ENCODE measurements at places on chromosomes 11 and 22. TPM values are rescaled to one million over a fixed set of nuclear protein-coding genes. Genes with fewer than 3 reads are reported as not detected.

The APOL4 gene
- 6.3 TPM for total RNA-seq

The RBM4B gene
- 40.8 TPM for total RNA-seq

The SREBF2 gene
- total RNA-seq = 57.2 TPM

The SCUBE2 gene
- total RNA-seq = 13.6 TPM

The KIRREL3 gene
- 6.1 TPM for total RNA-seq

The TBCEL gene
- total RNA-seq = 45.1 TPM

The SEPTIN3 gene
- total RNA-seq = 1.5 TPM

The CD3G gene
- total RNA-seq = 0.47 TPM

The CNIH2 gene
- 1.6 TPM for total RNA-seq

The MS4A4E gene
- total RNA-seq = 1.3 TPM

The OAF gene
- 38.0 TPM for total RNA-seq

The DGCR6 gene
- 6.4 TPM for total RNA-seq

The ABCC8 gene
- 4.5 TPM for total RNA-seq

The MMP11 gene
- total RNA-seq = 36.6 TPM

The MMP13 gene
- not detected for total RNA-seq

The GGTLC3 gene
- 0.29 TPM for total RNA-seq

The IL10RA gene
- 12.3 TPM for total RNA-seq

The CCDC89 gene
- total RNA-seq = 3.7 TPM

The APOL5 gene
- total RNA-seq = 0.18 TPM

The DDX25 gene
- 2.2 TPM for total RNA-seq

The HBD gene
- 1.3 TPM for total RNA-seq

The GRAP2 gene
- total RNA-seq = 2.5 TPM

The C11orf54 gene
- 67.7 TPM for total RNA-seq

The MFNG gene
- total RNA-seq = 9.6 TPM

The HTR3A gene
- total RNA-seq = 0.18 TPM

The C22orf31 gene
- 0.64 TPM for total RNA-seq

The P2RX3 gene
- total RNA-seq = 2.0 TPM

The PHLDA2 gene
- 6.2 TPM for total RNA-seq

The BLID gene
- 2.0 TPM for total RNA-seq

The BTG4 gene
- not detected for total RNA-seq

The CARD10 gene
- total RNA-seq = 18.7 TPM

The MAP4K2 gene
- 23.6 TPM for total RNA-seq

The OR52N5 gene
- total RNA-seq = not detected

The ETS1 gene
- total RNA-seq = 69.5 TPM

The ANKK1 gene
- total RNA-seq = 0.47 TPM

The OR51L1 gene
- not detected for total RNA-seq

The CCDC73 gene
- 0.06 TPM for total RNA-seq

The CTTN gene
- total RNA-seq = 185 TPM

The GAL3ST1 gene
- total RNA-seq = 27.3 TPM

The HOATZ gene
- not detected for total RNA-seq

The MIOX gene
- 5.4 TPM for total RNA-seq

The OR10G8 gene
- total RNA-seq = not detected

The PANX2 gene
- 0.82 TPM for total RNA-seq

The ZC3H12C gene
- 10.7 TPM for total RNA-seq

The SMTN gene
- 107 TPM for total RNA-seq

The MOGAT2 gene
- total RNA-seq = 0.53 TPM

The FADS3 gene
- total RNA-seq = 17.5 TPM

The TMPRSS4 gene
- total RNA-seq = 13.7 TPM

The CSRP3 gene
- total RNA-seq = 84.4 TPM

The KRTAP5-2 gene
- not detected for total RNA-seq

The CRYBB1 gene
- total RNA-seq = 0.70 TPM

Data from metanephros (tissue), 2 donors.